Fibroblast of skin of scalp (primary cell): ENCODE measurements at places on chromosomes 7 and 10.
A peak's percentile ranks its signal among the peaks of the same experiment; 100 is the strongest.

- DNase-seq = peak; percentile 18
Measured at GRCh38 chr10:72665925-72666324, 26.0 kb upstream of the MCU start.

- no peak for DNase-seq
Measured at GRCh38 chr10:112308125-112308502, 24.9 kb downstream of the TECTB start.

- DNase-seq = no peak
Measured at GRCh38 chr7:84546403-84546802, 351.8 kb upstream of the SEMA3A start.

DNA sequence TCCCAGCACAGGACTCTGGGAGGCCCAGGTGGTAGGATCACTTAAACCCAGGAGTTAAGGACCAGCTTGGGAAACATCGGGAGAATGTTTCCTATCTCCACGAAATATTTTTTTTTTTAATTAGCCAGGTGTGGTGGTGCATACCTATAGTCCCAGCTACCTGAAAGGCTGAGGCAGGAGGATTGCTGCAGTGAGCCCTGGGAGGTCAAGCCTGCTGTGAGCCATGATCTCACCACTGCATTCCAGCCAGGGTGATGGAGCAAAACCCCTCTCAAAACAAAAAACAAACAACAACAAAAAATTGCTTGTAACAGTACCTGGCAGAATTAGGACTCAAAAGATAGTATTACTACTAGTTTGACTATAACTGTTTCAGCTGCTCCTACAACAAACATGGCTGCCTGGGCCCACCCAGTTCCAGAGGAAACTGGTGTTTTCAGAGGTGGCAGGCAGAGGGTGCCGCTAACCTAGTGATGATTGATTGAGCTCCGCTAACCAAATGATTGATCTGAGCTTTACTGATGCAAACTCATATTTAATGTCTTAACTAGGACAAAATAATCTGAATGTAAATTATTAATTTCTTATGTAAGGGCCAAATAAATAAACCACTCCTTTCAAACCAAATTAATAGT is 57.0 kb downstream of the AP3M1 start:
- DNase-seq = no peak

GRCh38 chr7:10767771-10768170 is 205.9 kb upstream of the PHF14 start:
- DNase-seq = no peak

DNA sequence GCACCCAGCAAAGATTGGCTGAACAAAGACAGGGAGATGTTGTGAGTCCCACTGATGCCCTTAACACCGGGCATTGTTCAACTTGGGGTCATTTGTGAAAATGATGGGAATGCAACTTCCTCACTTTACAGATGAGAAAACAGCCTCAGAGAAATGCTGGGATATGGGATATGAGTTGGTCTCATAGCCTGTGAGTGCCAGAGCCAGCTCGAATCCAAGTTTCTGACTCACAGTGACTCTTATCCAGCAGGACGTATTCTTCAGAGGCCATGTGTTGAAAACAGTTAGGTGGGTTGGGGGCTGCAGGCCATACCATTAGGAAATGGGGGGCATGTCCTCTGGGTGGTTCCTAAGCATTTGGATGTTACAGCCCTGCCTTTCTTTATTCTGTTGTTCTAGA is 45.2 kb downstream of the KIAA1217 start:
- DNase-seq = peak; percentile 28

DNA sequence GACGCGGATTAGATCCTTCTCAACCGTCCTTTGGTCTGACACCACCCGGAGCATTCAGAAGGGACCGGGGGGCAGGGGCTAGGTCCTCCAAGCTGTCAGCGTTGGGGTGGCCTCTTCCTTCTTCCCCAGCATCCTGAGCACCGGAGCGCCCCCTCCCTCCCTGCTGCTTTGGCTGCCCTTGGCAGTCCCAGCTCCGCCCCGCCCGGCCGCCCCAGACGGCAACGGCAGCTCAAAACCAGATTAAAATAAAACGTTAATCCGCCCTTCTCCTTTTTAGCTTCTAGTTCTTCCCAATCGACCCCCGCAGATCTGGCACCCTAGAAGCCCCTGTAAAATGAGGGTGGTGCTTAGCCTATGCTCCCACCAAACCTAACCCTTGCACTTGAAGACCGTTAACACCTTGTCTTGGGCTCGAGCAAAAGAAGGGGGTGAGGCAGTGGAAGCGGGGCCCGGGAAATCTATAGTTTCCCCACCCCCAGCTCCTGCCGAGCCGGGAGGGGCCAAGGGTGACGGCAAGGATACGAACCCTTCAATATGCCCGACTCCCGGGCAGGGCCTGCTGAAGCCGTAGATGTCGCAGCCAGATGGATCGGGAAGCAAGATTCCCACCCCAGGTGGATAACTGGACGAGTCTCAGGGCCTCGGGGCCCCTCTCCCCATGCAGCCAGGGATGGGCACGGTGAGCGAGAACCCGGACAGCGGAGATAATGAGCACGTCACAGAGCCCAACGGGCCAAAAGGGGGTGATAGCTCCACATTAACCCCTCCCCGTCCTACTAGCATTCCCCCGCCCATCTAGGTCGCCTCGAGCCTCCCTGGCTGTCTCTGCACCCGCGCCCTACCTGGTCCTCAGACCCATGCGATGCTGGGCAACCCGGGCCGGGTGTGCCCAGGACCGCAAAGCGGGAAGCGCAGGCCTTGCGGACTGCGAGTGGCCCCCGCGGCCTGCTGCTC is 169.7 kb downstream of the NRF1 start:
- no peak for DNase-seq
